Lung (tissue), 17 donors: ENCODE measurements at places on chromosomes 4 and X. TPM values are rescaled to one million over a fixed set of nuclear protein-coding genes. Genes with fewer than 3 reads are reported as not detected.

The CYTL1 gene
- 0.32 TPM for polyA plus RNA-seq

The PITX2 gene
- not detected for polyA plus RNA-seq

The PAGE2B gene
- polyA plus RNA-seq: 0.37 TPM

The CFP gene
- polyA plus RNA-seq: 88.8 TPM

The EDA2R gene
- polyA plus RNA-seq: 0.27 TPM

The UGT2B15 gene
- 0.06 TPM for polyA plus RNA-seq
